ENCODE measurements at places on chromosomes 6 and 20.

GRCh38 chr20:47988676-47989075, 203.4 kb upstream of the SULF2 start:
- no peak for DNase-seq

DNA sequence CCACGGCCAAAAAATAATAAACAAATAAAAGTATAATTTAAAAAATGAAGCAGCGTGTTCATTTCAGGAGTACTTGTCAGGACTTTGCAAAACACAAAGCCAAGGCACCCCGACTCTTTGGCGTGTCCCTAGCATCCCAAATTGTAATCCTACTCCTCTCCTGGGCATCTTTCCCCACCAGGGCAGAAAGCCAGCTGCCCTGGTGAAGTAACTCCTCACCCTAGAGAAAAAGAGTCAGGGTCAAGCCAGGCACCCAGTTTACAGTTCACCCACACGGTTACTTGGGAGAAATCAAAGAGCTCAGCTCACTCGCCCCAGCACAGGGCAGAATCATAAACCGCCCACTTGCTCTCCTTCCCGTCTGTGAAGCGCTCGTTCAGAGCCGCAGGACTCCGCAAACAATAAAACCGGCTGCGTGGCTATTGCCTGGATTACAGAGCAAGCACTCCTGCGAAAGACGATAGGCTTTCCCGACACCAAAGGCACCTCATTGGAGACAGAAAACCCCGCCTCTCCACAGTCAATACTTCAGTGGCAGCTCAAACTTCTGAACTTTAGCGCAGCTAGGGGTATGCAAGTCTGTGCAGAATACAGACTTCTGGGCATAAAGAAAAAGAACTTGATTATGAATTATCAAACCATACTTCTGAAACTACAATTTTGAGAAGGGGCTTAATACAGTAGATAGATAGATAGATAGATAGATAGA, 73.0 kb upstream of the NHSL1 start:
- no peak for DNase-seq

DNA sequence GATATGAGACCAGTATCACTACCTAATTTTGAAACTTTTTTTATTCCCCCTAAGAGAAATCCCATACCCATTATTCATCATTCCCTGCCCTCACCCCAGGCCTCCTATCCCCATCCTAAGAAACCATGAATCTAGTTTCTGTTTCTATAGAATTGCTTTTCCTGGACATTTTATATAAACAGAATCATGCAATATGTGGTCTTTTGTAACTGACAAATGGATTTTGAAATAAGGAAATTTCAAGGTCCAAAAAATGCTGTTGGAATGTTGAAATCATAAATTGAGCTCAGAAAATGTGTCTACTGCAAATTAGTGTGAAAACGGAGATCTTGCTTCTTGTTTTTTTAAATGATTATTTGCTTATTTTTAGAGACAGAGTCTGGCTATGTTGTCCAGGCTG, 25.1 kb downstream of the RNF217 start:
- no peak for DNase-seq

DNA sequence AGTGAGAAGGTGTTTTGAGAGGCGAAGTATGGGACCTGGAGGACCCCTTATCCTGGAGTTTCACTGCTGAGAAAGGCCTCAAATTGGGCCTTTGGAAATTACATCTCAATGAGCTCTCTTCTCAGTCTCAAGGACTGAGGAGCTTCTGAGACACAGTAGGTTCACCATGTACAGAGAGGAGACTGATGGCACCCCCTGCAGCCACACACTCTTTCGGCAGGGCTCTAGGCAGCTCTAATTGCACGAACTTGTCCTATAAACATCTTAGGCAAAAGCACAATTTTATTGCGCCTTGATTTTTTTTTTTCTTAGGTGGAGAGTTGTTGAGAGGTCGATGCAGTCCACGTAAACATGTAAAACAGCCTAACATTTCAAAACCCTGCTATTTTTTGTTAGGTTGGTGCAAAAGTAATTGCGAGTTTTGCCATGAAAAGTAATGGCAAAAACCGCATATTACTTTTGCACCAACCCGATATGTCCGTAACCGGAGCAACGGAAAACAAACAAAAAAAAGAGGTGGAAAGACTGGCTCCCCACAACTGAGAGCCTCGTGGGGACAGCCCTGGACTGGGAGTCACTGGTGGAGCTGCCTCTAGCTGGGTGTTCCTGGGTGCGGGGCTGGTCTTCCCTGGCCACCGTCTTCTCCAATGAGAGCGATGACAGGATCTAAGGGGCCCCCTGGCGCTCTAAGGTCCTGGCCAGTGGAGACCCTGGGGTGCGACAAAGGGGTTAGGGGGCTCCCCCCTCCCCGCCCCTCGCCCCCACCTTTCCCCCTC, 84.0 kb upstream of the EYA2 start:
- DNase-seq = no peak

GRCh38 chr6:87755708-87756671, 54.0 kb upstream of the AKIRIN2 start:
- DNase-seq = no peak

DNA sequence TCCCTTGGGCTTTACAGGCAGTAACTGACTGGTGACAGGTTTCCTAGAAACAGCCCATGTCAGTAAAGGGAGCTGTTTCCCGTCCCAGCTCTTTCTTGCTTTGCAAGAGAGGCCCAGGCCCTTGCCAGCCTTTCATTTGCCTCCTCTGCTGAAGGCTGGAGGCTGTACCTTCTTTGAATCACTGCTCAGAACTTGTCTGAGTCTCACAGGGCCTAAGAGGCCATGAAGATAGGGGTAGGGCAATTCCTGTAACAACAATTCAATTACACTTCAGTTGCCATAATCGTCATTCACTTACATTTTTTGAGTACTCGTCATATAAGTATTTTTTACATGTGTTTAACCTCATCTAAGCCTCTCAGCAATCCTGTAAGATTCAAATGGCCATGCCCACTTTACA, 25.9 kb upstream of the MAFB start:
- no peak for DNase-seq

- peak; percentile 90 for DNase-seq
Observed at GRCh38 chr20:41003143-41003935, 25.3 kb upstream of the TOP1 start.

GRCh38 chr6:20402092-20402341, 338 bp downstream of the E2F3 start:
- DNase-seq = no peak

- DNase-seq = no peak
Observed at GRCh38 chr6:53792016-53792415, 2.8 kb upstream of the LRRC1 start.

DNA sequence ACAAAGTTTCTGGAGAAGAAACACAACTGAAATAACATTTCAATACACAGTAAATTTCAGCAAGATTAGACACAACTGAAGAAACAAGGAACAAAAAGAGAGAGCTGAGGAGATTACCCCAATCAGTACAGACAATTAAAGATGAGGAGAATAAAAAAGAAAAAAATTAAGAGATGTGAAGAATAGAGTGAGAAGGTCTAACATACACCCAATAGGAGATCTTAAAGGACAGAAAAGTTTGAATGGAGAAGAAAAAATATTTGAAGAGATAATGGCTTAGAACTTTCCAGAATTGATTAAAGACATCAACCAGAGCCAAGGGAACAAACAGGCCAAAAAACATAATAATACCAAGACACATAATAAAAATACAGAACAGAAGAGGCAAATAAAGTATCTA, 116.4 kb downstream of the HUS1B start:
- no peak for DNase-seq

- no peak for DNase-seq
Observed at GRCh38 chr6:145071836-145072235, 663.5 kb downstream of the EPM2A start.

- no peak for DNase-seq
Observed at GRCh38 chr6:108752733-108753590, 95.3 kb upstream of the ARMC2 start.

DNA sequence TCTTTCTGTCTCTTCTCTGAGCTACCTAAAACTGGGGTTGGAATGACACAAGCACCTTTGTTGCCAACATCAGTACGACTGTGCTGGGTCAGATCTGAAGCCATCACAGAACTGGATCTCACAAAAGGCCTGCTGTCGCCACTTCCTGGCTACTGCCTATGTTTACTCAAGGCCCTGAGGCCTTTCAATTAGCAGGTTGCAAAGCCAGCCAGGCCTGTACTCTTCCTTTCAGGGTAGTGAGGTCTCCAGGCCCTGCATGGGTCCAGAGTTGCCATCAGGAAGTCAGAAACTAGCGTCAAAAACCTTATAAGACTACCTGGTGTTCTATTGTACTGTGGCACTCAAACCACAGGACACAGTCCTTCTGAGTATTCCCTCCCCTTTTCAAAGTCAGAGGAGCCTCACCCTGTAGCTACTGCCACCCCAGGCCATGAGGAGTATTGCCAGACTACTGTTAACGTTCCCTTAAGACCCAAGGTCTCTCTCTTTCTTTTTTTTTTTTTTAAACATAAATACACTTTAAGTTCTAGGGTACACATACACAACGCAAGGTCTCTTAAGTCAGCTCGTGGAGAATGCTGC, 937.4 kb upstream of the GJE1 start:
- peak; percentile 1 for DNase-seq

DNA sequence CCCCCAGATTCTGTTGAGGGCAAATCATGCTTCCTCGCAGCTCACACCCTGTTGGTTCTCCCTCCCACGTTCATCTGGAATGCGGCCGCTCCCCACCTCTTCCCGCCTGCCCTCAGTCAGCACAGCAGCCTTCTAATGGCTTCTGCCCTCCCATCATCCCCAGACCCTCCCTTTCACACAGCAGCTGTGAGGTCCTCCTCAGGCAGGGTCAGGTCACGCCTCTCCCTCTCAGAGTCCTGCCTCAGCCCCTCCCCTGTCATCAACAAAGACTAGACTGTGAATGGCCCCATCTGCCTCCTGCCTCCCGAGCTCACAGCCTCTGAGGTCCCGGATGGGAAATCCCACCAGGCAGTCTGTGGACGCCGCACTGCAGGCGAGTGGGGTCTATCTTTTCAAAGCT, 7.9 kb upstream of the BHLHE23 start:
- DNase-seq = no peak

- no peak for DNase-seq
Observed at GRCh38 chr20:46677608-46678007, 11.6 kb downstream of the TP53RK start.

DNA sequence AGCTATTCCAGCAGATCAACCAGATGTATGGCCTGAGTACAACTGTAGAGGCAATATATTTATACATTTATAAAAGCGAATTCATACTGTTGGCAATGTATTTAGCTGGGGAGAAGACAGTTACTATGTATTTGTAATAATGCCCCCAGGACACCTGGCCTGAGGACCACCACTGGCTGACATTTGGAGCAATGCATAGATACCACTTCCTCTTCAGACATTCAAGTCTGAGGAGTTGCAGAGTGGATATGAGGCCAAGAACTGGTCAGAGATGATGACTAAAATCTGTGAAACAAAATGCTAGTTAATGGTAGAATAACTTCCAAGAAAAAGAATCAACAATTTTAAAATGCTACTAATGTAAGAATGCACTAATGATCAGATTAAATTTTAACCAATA, 462.3 kb downstream of the CDC5L start:
- no peak for DNase-seq

- peak; percentile 32 for DNase-seq
Observed at GRCh38 chr6:134491477-134491876, 173.6 kb upstream of the SGK1 start.
